ENCODE measurements at places on chromosomes 11 and 22.

GRCh38 chr11:13102865-13103539, 93.9 kb downstream of the RASSF10 start:
- no peak for DNase-seq

DNA sequence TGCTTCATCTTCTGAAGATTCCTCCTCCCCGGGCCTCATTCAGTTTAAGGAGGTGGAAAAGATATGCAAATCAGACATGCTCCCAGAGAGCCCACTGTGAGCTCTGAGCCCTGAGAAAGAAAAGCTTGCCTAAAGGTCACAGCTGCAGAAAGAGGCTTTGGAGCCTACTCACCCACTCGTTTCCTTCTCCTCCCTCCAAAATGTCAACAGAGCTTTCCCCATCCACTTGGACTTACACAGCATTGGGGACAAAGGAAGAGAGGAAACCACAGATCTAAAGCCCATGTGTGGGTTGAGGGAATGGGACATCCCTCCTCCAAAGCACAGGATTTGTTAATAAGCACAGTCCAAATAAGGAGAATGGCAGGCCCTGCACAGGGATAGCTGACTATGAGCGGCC, 158.4 kb downstream of the ETS1 start:
- DNase-seq = no peak

DNA sequence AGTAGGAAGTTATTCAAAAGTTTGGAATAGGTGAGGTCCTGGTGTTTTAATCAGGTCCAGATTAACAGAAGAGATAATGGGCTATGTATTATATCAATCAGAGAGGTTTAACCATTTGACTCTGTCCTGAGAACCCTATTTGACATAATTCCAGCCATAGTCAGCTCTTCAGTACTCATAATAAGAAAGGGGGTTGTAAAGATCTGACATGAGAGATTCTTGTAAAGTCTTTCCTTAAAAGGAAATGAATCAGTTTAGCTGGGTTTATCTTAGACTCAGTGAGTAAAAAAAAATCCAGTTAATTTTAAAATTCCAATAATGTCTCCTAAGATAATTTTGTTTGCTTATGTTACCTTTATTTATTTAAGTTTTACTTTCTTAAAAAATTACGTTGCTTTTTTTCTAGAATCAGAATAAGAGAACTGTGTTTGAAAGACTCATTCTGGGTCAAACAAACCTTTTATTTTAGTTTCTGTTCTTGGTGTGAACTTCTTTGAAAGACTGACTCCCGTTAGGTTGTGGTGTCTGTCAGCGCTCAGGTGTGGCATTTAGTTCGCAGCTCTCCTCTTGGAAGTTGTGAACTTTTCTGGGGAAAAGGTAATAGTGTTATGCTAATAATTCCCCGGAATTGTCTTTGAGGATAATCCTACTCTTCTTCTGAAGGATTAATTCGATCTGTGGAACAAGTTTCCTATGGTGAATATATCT, 20.5 kb downstream of the NUCB2 start:
- no peak for DNase-seq

DNA sequence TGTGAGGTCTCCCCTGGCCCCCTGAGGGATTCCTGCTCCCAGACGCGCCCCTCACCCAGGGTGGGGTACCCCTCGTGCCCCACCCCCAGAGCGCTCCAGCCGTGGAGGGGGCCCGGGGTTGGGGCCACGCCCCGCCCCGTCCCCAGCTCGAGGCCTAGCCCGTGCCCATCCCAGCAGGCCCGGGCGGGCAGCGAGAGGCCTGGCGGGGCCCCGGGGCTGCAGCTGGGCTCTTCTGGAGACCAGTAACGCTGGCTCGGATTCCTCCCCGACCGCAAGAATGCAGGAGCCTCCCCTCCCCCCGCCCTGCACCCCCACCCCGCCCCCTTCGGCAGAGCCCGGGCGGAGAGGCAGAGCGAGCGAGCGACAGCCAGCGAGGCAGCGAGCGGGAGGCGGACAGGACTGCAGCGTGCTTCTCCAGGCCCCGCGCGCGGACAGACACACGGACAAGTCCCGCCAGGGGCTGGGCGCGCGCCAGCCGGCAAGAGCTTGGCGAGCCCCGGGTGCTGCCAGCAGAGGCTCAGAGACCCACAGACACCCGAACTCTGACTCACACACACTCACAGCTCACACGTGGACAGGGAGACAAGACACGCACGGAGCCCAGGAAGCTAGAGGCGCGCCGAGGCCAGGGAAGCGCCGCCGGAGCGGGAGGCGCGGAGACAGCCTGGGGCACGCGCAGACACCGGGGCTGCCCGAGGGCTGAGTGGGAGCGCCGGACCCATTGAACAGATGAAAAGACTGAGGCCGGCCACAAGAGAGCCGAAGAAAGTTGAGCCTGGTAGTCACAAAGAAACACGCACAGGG, 15.2 kb downstream of the BCL9L start:
- DNase-seq = no peak

GRCh38 chr22:49362211-49362839, 465.3 kb downstream of the BRD1 start:
- no peak for DNase-seq

GRCh38 chr11:35584321-35584720, 33.9 kb upstream of the FJX1 start:
- DNase-seq = no peak

- DNase-seq = no peak
These were observed 16.7 kb upstream of the PACSIN2 start for GRCh38 chr22:43031617-43032016.

- no peak for DNase-seq
These were observed 1162.6 kb upstream of the TENM4 start for GRCh38 chr11:80603472-80603871.

DNA sequence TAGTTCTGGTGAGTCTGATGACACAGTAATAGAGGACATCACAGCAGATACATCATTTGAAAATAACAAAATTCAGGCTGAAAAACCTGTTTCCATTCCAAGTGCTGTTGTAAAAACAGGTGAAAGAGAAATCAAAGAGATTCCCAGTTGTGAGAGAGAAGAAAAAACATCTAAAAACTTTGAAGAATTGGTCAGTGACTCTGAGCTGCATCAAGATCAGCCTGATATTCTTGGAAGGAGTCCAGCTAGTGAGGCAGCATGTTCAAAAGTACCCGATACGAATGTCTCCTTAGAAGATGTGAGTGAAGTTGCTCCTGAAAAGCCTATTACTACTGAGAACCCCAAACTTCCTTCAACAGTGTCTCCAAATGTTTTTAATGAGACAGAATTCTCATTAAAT, 38.7 kb downstream of the RTN3 start:
- DNase-seq = no peak

GRCh38 chr22:39931251-39931650, 28.9 kb upstream of the TMA7B start:
- no peak for DNase-seq

DNA sequence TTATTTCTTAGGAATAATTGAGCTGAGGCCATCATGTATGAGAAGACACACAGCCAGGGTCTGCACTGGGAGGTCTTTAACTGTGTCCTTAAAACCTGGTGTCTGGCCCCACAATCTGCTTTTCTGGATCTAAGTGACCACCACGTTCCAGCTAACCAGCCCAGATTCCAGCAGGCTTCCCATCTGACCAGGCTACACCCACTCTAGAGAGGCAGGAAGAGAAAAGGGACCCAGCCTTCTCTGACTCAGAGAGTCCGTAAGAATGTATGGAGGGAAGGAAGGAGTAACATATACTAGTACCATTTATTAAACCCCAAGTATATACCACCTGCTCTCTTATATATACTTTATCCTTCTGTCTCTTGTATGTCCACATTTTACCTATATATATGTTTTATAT, 80.1 kb downstream of the LDLRAD3 start:
- no peak for DNase-seq

DNA sequence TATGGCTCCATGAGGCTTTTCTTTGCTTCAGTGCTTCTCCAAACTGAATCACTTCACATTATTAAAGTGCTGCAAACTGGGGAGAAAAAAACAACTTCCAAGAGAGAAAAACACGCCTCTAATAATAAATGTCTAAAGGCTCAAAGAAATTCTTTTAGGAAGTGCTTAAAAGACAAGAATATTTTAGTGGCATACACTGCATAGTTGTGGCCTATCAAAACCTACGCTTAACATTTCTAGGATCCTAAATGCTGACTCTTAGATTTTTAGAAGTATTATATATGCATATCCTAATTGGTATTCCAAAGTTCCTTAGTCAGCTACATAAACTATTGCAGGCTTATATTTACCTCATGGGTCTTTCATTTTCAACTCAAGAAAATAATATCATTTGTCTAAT, 879.0 kb upstream of the CCDC90B start:
- no peak for DNase-seq

- DNase-seq = no peak
These were observed 8.6 kb upstream of the PDE2A start for GRCh38 chr11:72682858-72683243.

GRCh38 chr22:36162127-36163034, 1.8 kb upstream of the APOL3 start:
- no peak for DNase-seq

- DNase-seq = no peak
These were observed 58.5 kb downstream of the GUCY1A2 start for GRCh38 chr11:106959800-106960199.

- DNase-seq = no peak
These were observed 2.7 kb downstream of the ZNF74 start for GRCh38 chr22:20396639-20397038.

DNA sequence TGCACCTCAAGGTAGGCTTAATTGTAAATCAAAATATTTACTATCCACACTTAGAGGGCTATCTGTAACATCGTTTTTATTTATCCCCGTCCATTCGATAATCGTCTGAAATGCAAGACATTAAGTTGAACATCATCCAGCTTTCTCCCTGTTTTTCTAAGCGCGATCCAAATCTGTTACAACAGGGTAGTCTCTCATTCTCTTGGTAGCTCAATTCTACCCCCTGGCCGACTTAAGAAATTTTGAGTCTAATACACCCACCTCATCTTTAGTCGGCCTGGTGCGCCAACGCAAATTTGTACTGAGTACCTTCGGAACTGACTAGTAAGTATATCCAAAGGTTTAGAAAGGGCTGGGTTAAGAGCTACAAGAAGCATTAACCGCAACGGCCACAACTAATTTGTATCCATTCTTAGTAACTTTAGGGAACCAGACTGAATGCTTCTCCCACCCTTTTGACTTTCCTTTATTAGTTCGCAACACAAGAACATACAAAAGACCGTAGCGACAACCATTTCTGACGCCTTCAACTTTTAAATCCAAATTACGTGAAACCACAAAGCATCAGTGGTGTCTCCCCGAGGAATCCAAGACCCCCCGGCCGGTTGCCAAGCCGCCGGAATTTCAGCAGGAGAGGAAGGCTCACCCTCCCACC, 1.0 kb upstream of the ZNF143 start:
- DNase-seq = no peak

- DNase-seq = no peak
These were observed 80.7 kb upstream of the MPPED2 start for GRCh38 chr11:30666817-30667216.

DNA sequence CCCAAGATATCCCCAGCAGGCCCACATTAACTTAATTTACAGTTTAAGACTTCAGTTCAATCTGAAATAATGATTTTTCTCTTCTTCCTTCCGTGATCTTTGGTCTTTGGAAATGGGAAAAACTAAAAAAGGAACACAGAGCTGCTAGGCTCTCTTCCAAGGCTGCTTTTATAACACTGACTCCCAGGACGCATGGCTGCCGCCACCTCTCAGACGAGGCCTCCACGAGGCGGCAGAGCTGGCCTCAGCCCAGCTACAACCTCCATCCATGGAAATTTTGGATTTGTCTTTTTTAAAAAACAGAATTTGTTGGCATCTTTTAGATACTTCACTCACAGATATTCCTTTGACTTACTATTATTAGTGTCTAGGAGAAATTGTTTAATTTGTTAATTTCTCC, 385.5 kb upstream of the SYN3 start:
- DNase-seq = no peak

- no peak for DNase-seq
These were observed 35.6 kb downstream of the SIK2 start for GRCh38 chr11:111637885-111638284.

DNA sequence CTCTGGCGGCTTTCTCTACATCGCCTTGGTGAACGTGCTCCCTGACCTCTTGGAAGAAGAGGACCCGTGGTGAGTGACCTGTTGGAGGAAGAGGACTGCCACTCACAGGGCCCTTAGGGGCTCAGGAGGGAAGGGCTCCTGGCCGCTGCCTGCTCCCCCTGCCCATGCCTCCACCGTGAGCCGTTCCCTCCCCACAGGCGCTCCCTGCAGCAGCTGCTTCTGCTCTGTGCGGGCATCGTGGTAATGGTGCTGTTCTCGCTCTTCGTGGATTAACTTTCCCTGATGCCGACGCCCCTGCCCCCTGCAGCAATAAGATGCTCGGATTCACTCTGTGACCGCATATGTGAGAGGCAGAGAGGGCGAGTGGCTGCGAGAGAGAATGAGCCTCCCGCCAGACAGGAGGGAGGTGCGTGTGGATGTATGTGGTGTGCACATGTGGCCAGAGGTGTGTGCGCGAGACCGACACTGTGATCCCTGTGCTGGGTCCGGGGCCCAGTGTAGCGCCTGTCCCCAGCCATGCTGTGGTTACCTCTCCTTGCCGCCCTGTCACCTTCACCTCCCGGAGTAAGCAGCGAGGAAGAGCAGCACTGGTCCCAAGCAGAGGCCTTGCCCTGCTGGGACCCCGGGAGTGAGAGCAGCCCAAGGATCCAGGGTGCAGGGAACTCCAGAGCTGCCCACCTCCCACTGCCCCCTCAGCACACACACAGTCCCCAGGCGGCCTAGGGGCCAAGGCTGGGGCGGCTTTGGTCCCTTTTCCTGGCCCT, 6.9 kb downstream of the SLC39A13 start:
- DNase-seq = no peak

DNA sequence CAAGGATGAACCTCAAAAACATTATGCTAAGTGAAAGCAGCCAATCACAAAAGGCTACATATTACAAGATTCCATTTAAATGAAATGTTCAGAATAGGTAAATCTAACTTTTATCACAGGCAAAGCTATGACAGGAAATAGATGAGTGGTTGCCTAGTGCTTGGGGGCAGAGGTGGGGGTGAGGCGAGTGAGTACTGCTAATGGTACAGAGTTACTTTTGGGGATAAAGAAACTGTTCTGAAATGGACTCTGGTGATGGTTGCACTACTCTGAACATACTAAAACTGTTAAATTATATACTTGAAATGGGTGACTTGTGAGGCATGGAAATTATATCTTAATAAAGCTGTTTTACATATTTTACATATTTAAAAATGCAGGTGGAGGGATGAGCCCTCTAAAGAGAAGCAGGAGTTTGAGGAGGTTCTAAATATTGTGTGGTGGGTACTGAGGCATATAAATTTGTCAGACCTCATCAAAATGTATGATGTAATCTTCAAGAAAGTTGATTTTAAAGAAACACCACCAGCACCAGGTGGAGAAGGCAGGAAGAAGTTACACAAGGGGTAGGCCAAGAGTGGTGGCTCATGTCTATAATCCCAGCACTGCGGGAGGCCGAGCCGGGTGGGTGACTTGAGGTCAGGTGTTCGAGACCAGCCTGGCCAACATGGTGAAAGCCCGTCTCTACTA, 3.6 kb downstream of the SLC43A1 start:
- no peak for DNase-seq

Measured in stimulated activated CD8-positive, alpha-beta memory T cell treated with anti-CD3 and anti-CD28 coated beads, Interleukin-7, amount 100 ng/mL, for 24 hours (primary cell).